ENCODE measurements at places on chromosomes 11 and 22.

DNA sequence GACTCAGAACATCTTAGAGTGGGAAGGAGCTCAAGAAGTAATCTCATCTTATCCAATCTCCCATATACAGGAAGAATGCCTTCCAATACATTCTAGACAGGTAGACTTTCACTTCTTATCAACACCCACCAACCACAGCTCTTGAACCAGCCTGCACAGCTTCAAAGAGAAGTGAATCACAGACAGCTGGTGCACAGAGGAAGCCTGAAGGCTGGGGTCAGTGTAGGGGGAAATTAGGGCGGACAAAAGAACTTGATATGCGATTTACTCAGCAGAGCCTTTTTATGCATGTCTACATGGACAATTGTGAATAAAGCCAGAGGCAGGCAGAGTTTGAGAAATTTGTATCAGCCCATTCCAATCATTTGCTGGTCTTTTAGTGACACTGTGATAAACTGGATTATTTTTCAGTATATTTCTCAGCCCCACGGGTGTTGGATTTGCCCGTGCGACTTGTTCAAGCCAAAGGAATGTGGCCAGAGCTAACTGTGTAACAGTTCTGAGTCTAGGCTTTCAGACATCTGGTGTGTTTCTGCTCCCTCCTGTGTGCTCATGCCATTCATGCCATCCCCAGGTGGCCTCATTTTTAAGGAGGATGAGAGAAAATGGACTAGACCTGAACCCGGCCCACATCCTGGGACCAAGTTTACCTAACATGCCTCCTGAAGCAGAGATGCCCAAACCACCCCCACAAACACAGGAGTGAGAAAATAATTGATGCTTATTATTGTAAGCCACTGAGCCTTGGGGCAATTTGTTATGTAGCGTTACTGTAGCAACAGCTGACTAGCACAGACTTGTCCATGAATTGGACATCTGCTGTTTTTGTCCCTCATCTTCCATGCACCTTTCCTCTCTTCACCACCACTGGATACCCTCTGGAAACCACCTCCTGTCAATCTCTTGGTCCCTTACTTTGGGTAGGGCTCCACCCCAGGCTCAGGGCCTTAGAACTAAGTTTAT, 137.5 kb upstream of the HSD17B12 start:
- DNase-seq = no peak

DNA sequence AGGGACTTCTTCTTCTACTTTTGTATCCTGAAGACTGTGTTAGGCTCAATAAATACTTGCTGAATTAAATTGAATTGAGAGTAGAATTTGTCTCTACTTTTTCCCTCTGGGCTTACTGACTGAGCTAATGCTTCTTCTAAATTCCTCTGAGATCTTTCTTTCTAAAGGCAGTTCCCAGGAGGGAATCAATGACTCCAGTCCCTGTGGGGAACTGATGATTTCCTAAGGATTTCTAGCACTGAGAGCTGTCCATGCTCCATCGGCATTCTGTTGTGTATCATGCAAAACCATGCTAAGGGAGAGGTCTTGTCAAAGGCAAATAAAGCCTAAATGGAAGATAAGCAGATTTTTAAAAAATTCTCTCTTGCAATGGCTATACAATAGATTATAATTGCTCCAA, 148.8 kb upstream of the KIRREL3 start:
- no peak for DNase-seq

GRCh38 chr11:94550513-94550912, 6.8 kb downstream of the FUT4 start:
- DNase-seq = no peak

GRCh38 chr11:91563176-91563575, 661.4 kb upstream of the FAT3 start:
- no peak for DNase-seq

DNA sequence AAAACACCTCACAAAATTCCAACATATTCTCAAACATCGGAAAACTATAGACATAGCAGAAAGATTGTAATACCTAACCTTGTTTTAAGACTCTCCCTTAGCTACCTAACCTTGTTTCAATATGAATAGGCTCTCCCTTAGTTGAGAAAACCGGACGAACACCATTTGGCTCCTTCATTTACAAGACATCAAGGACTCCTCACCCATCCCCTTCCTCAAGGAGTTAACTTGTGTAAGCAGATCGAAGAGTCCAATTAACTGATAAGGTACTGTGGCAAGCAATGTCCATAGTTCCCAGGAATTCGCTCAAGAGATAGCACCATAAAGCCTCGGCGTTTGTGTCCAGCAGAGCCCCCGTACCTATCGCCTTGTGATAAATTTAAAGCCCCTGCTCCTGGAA, 4.6 kb upstream of the ACRV1 start:
- DNase-seq = no peak

DNA sequence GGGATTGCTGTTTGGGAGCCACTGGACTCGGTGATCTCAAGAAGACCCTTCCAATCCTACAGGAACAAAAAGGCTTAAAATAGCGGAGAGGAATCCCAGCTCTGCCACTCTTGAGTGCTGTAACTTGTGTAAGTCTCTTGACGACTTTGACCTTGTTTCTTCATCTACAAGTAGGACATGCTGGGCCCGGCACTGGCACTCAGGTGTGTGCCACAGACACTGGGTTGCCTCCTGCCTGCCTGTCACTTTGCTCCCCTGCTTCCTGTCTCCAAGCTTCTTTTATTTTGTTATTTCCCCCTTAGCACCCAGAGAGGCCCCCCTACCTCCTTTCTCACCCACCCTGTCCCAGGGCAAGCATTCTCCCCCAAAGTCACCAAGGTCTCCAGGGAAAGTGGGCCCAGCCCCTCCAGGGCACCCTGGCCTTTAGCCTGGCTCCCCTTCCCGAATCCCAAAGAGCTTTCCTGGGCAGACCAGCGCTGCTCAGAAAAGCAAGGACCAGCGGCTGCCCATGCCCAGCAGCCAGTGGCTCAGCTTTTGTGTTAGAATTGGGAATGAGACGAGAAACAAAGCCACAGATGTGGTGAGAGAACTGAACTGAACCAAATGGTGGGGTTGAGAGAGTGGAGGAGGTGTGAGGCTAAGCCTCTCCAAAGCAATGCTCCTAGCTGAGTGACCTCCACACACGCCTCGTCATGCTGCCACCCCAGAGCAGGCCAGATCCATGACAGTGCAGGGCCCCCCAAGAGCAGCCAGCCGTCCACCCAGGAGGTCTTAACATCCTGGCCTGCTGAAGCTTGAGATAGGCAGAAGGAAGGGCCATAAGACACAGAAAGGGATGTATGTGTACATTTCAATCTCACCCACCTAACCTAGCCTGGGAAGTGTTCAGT, 4.5 kb downstream of the TRIM29 start:
- DNase-seq = no peak

DNA sequence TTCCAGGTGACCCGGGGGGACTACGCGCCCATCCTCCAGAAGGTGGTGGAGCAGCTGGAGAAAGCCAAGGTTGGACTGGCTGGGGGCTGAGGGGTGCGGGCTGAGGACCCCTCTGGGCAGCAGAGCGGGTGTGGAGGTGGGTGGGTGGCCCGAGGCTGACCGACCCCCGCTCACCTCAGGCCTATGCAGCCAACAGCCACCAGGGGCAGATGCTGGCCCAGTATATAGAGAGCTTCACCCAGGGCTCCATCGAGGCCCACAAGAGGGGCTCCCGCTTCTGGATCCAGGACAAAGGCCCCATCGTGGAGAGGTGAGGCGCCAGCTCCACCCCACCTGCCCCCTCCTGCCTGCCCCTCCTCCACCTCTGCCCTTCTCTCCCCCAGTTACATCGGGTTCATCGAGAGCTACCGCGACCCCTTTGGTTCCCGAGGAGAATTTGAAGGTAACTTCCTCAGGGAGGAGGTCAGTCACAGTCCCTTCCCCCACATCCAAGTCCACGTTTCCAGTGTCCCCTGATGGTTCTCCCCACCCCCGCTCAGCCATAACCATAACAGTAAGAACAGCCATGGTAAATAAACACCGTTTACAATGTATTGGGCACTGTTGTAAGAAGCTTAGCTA, 11.2 kb downstream of the DPP3 start:
- DNase-seq = no peak

DNA sequence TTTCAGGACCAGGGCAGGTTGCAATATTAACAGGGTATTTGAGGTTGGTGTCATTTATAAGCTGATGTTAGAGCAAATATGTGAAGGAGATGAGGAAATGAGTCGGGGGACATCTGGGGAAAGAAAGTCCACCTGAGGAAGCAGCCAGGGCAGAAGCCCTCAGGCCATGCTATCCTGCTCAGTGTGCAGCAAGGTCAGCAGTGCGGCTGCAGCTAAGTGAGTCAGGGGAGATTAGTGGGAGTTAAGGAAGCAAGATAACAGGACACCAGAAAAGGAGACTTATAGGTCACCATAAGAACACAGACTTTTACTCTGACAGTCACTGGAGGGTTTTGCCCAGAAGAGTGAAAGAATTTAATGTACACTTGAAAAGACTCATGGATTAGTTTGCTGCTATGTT, 468.9 kb downstream of the NTM start:
- DNase-seq = no peak

GRCh38 chr11:106304274-106304673, 226.8 kb downstream of the AASDHPPT start:
- DNase-seq = no peak

GRCh38 chr11:64224891-64225607, 937 bp downstream of the TRPT1 start:
- DNase-seq = no peak

DNA sequence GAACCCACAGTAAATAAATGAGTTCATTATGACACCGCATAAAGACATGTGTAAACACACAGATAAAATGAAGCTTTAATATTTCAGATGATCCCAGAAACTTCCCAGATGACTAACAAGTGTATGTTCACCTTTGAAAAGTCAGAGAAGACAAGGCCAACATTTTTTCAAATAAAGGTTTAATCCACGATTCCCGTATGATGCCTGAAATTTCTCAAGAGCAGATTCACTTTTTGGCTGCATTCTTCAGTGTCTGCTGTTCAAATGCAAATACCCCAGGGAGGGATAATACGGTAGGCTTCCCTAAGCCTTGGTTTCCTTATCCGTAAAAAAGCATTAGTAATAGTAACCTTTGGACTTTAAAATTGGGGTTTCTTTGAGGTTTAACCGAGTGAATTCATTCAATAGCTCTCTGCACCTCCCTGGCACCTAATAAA, 62.5 kb downstream of the SYTL2 start:
- no peak for DNase-seq

DNA sequence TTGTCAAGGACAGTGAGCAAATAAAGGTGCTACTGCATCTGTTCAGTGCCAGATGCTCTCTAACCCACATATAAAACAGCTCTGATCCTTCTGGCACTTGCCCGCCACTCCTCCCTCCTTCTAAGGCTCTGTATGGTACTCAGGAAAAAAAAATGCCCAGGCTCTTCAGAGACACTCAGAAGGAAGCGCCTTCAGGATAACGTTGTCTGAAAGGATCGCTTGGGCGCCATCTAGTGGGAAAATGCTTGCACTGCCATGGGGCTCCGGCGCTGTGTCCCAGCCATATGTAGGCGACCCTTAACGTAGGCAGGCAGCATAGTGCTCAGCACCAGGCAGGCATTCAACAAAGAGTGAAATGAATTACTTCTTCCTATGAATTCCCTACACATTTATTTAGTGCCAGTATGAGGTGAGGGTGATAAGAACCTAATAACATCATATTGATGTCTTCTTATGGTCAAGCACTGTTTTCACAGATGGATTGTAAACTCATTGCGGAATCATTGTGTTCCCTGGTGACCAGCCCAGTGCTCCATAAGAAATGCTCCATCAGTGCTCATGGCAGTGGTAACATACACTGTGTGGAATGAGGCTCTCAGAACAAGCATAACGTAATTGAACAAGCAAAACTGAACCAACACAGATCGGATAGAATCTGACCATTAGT, 39.6 kb downstream of the PAMR1 start:
- peak; percentile 45 for DNase-seq

GRCh38 chr11:898540-899190, 11.9 kb downstream of the CHID1 start:
- DNase-seq = no peak

GRCh38 chr11:132914600-132914999, 617.7 kb downstream of the OPCML start:
- no peak for DNase-seq

DNA sequence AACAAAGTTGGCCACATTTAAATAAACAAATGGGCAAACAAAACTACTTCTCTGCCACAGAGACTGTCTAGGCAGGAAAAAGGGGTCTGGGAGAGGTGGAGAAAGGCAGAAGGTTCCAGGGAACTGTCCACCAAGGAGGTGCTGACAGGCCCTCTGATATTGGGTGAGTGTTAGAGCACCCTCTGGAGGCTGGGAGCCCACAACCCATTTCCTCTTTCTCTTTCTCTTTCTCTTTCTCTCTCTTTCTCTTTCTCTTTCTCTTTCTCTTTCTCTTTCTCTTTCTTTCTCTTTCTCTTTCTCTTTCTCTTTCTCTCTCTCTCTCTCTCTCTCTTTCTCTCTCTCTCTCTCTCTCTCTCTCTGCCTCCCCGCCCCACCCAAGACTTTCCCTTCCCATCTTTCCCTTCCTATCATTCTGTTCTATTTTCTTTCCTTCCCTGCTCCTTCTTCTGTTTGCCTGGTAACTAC, 912.8 kb downstream of the DLG2 start:
- no peak for DNase-seq

DNA sequence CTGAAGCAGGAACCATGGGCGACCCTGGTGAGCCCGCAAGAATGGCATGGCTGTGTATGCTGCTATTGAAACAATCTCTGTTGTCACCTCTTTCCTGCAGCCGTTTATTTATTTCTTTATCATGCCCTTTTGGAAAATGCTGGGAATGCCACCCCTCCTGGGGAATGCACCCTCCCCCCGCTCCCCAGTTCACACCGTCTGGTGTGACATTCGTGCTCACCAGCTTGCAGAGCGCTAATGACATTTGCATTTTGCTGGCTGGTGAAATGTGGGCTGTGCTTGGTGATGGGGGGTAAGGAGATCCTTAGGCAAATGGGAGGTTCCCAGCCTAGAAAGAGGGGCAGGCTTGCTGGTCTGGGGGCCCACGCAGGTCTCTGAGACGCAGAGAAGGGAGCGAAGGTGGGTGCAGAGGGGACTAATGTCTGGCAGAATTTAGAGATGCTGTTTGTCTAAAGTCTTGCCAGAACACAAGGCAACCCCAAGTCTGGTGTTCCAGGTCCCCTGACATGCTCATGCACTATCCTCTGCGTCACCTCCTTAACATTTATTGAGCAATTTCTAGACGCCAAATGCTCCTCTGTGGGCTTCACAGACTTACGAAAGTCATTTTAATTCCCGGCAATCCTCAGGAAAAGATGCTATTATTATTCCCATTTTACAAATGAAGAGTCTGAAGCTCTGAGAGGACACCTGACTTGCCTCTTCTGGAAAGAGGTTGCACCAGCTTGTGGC, 91.7 kb downstream of the TP53I11 start:
- DNase-seq = no peak

DNA sequence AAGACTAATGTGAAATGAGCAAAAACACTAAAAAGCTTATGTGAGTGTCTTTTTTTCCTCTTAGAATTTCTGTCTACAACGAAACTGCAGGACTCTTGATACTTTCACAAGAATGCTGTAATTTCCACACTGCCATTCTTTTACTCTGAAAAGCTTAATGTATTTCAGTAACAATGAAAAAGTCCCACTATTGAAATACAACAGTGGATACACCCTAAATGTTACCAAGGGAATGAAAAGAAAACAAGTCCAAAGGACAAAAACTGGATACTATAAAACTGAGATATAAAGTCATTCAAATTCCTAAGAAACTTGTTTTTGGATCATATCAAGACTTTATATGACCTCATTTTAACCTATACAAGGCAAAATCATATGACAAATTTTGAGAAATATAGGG, 77.4 kb downstream of the SOX6 start:
- no peak for DNase-seq

- DNase-seq = no peak
Measured at GRCh38 chr22:36806835-36807234, 10.0 kb downstream of the PVALB start.

- no peak for DNase-seq
Measured at GRCh38 chr11:122664188-122664587, 8.7 kb downstream of the UBASH3B start.

Measured in frontal cortex (tissue), 4 donors.